ENCODE measurements at places on chromosomes 6 and 20.

DNA sequence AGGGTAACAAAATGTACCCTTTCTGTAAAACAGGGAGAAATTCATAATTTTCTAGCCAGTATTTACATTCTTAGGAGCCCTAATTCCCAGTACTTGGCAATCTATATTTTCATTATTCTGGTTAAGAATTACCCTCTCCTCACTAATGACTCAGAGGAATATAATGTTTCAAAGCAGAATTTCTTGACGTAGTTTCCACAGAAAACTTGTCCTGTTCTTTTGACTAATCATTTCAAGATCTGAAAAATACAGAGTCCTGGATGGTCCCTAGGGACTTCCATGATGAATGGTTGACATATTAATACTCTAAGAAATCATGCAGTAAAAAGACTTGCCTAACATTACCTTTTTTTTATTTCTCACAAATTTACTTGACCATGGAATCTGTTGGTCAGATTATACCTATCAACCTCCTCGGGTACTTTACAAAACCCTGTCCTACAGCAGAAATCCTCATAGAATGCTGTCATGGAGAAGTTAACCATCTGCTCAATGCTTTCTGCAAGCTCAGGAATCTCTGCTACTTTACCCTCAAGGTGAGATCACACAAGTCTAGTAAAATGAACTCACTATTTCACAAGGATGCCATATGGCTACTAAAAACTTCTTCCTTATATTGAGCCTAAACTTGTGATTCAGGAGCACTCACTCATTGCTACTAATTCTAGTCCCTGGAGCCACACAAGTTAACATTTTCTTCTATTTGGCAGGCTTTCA lies 202.1 kb upstream of the CNR1 start:
- no peak for DNase-seq

- DNase-seq: no peak
These were observed 883.6 kb upstream of the FLRT3 start for GRCh38 chr20:15220778-15221565.

- no peak for DNase-seq
These were observed 145.5 kb downstream of the BTBD3 start for GRCh38 chr20:12063106-12063684.

DNA sequence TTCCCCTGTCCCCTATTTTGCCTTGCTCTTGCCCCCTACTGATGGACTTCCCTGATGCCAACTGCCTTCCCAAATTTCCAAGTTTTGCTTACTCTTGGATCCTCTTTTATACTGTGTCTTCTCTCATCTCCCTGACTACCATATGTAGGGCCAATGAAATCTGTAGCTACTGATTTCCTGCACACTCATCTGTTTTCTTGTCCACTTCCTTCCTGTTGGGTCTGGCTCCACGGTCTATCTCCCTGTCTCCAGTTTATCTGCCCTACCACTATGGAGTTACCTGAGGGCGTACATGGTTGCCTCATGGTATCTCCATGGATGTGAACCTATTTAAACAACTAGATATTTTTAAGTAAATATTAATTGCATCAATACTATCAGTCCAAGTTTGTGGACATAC lies 140.3 kb upstream of the MCHR2 start:
- no peak for DNase-seq

DNA sequence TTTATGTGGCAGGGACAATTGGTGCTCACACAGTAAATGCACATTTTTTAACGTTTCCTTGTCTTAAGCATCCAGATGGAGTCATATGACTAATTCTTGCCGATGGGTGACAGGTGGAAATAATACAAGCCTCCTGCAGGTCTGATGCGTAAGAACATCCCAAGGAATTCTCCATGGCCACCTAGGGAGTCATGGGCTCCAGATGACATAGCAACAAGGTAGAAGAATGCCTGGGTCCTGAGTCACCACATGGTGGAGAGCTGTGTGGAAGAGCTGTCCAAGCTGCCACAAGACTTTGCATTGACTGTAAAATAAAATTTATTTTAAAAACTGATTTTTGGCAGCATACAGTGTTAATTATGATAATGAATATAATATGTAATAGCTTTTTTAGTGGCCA lies 77.0 kb upstream of the MAP3K7 start:
- DNase-seq: no peak

DNA sequence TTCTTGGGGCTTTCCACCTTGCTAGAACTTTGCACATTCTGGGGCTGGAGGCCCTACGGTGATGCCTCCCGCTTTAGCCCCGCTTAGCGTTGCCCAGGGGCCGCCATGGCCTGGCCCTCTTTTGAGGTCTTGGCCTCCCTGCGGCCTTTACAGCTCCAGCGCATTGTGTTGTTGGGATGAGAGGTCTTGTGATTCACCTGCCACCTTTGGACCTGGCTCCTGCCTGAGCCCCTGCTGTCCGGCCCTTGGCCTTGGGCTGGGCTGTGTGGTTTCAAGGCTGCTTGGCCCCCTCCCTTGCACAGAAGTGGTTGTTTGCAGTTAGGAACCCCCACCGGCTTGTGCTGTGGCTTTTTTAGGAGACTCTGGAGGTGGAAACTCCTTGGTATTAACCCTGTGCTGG lies 61.0 kb upstream of the CDH4 start:
- no peak for DNase-seq
